ENCODE measurements at places on chromosomes 6 and 20.

GRCh38 chr20:38995536-38996044 is 33.4 kb downstream of the DHX35 start:
- DNase-seq, result no peak

- DNase-seq, result no peak
Measured at GRCh38 chr20:64065974-64066343, 3.0 kb downstream of the TCEA2 start.

GRCh38 chr6:4983322-4983721 is 20.5 kb downstream of the RPP40 start:
- DNase-seq, result no peak

DNA sequence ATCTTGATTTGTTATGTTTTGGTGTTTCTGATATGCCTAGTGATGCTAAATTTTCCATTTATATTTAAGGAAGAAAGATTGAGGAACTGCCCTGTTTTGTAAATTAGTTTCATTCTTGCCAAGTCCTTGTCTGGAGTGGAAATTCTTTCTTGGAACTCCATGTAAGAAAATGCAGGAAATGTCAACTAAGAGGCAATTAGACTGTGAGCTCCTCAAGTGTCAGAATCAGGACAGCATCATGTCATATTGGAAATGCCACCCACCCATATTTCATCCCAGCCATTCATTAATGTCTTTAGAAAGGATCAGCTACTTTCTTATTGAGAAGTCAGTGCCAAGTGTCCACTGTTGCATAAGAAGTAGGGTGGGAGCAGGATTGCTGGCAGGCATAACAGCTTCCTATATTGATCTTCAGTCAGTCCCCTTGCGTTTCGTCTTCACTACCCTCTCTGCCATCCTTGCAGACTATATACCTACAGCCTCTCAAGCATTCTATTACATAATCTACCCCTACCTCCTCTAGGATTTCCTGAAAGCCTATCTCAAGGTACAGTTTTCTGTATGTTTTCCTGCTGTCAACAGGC is 42.4 kb downstream of the HAO1 start:
- DNase-seq, result no peak

Measured in stimulated activated CD8-positive, alpha-beta memory T cell treated with anti-CD3 and anti-CD28 coated beads, Interleukin-7, amount 100 ng/mL, for 1 hour (primary cell).